ENCODE measurements at places on chromosomes 7 and 10.
A peak's percentile ranks its signal among the peaks of the same experiment; 100 is the strongest.

- DNase-seq, result no peak
Measured at GRCh38 chr7:94367949-94368348, 26.7 kb upstream of the COL1A2 start.

GRCh38 chr7:105826143-105826542 lies 50.3 kb downstream of the ATXN7L1 start:
- no peak for DNase-seq

DNA sequence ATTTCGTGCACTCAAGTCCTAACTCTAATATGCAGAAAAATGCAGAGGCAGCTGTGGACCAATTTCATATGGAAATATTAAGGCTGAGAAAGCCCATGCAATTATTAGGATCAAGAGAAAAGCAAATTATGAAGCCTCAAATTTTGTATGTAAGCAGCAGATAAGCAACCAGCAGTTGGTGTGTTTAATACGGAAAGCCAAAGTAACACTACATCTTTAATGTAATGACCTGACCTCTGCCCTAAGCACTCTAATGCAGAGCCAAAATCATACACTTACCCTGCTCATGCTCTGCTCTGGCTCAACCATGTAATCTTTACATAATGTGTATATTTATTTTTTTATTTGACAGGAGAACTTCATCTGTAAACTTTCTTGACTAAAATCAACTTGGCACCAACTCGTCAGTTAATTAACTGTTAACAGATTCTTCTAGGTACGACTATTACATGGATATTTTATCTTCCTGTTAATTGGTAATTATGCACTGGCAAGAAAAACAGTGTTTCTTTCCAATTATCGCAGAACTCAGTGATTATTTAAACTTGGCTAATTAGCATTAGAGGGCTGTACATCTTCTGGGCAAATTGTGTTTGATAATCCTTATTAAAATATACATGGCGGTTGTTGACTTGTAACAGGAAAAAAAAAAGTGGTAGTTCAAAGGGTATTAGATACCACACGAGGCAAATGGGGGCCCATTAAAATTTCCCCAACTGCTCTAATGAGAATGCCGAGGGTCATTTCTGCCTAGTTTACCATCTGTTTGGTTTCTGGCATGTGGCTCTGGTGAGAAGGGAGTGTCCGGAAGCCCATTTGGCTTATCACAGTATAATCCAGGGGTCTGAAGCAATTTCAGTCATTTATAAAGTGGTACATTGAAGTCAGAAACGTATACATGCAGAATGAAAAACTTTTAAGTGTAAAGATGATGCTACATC lies 94.5 kb downstream of the RELN start:
- DNase-seq, result no peak

DNA sequence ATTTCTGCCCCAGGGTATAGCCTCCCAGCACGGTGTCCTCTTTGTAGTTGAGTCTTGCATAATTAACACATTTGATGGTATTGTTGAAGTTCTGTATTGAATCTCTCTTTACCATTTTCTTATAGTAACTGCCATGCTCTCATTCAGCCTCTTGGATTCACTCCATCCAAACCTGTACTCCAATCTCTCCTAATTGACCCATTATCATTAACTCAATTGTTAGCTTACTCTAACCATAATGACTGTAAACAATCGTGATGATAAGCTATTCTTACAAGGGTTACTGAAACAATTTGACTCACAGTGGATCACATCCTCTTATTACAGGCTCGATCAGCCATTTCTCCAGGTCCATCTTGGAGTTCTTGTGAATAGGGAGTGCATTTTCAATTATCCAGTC lies 191.9 kb upstream of the AGK start:
- DNase-seq, result no peak

GRCh38 chr7:96238474-96238873 lies 83.4 kb downstream of the SLC25A13 start:
- DNase-seq, result no peak

DNA sequence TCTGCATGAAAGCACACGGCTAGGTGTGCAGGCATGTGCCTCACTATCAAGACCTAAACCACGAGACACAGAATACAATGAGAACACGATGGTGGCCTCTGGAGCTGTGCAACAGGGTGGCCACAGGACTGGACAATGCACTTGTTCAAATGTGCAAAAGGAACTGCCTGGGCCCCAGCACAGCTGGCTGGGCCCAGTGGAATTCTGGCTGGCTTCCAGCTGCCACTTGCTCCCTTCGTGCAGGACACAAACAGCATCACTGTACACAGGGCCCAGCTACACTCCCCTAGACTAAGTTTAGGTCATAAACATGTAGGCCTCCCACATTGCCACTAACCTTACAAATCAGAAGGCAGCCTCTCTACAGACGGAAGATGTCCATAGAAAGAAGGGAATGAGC lies 23.4 kb downstream of the DOCK4 start:
- no peak for DNase-seq

GRCh38 chr7:93697901-93698300 lies 123.4 kb upstream of the CALCR start:
- no peak for DNase-seq

- no peak for DNase-seq
Measured at GRCh38 chr10:104326991-104327610, 11.2 kb downstream of the ITPRIP start.

DNA sequence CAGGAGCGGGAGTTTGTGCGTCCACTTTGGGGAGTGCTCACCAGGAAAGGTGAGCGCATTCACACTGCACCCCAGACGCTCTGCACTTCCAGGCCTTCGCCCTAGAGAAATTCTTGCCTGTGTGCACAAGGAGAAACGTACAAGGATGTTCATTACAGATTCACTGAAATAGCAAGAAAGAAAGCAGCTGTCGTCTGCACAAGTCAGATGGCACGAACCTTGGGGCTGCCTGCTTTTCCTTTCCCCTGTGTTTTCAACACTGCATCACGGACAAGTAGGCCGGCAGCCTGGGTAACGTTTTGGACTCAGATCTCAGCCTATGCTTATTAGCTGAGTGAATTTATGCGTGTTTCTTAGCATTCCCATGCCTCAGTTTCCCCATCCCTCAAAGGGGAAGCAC lies 546.8 kb upstream of the FOXK1 start:
- DNase-seq, result no peak

DNA sequence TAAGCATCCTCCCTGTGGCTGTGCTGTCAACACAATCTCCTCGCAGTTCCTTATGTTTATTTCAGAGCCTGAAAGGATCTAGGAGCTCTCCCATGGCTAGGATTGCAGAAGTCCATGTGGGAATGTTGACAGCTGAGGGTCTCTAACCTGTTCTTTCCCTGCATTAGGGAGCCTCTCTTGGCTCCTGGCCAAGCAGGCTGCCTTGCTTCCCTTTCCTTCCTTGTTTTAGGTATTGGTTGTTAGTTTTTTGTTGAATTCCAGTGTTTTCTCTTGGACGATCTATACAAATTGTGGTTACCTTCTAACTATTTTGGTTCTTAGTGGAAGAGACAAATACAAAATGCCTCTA lies 171.8 kb downstream of the MLLT10 start:
- DNase-seq, result no peak

- DNase-seq, result peak; percentile 45
Measured at GRCh38 chr10:103696411-103697145, 158.8 kb downstream of the SH3PXD2A start.

DNA sequence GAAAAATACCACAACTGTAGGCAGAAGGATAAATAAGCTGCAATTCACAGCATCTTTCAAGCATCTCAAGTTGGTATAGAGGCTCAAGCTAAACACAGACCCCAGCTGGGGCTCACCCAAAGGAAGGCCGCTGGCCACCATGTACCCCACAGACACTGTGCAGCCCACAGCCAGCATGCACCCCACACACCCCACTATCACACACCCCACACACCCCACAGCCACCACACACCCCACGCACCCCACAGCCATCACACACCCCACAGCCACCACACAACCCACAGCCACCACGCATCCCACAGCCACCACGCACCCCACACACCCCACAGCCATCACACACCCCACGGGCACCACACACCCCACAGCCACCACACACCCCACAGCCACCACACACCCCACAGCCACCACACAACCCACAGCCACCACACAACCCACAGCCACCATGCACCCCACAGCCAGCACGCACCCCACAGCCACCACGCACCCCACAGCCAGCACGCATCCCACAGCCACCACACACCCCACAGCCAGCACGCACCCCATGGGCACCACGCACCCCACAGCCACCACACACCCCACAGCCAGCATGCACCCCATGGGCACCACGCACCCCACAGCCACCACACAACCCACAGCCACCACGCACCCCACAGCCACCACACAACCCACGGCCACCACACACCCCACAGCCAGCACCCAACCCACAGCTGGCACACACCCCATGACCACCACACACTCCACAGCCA lies 214.7 kb downstream of the DNAJB6 start:
- no peak for DNase-seq

GRCh38 chr10:9299966-9300365 lies 1245.5 kb downstream of the GATA3 start:
- no peak for DNase-seq
